Neural progenitor cell (in vitro differentiated cells): ENCODE measurements at places on chromosomes 1 and 21. TPM values are rescaled to one million over a fixed set of nuclear protein-coding genes. Genes with fewer than 3 reads are reported as not detected.

DNA sequence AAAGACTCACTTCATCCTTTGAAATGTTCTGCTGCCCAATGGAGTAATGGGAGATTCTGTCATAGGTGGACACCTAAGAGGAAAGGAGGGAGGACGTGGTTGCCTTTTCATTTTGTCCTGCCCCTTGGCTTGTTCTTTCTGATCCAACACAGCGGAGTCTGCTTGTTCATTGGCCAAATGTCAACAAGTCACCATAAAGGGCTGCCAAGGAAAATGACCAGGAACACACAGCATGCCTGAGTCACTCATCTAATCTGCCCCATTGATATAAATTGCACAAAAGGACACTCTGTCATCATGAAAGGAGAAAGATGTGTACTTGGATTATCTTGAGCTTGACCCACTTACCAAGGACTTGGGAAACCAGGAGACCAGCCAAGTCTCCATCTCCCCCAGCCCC lies 422.9 kb downstream of the SETD4 start:
- DNase-seq = no peak

DNA sequence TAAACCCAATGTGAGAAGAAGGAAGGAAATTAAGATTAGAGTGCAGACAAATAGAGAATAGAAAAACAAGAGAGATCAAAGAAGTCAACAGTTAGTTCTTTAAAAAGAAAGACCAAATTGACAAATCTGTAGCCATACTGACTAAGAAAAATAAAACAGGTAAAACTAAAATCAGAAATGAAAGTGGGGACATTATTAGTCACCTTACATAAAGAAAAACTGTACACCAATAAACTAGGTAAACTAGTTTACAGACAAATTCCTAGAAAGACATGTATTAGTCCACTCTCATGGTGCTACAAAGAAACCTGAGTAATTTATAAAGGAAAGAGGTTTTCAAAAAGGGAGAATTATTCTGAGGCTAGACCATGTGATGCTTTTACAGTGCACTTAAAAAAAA lies 22.3 kb downstream of the BLZF1 start:
- no peak for DNase-seq

DNA sequence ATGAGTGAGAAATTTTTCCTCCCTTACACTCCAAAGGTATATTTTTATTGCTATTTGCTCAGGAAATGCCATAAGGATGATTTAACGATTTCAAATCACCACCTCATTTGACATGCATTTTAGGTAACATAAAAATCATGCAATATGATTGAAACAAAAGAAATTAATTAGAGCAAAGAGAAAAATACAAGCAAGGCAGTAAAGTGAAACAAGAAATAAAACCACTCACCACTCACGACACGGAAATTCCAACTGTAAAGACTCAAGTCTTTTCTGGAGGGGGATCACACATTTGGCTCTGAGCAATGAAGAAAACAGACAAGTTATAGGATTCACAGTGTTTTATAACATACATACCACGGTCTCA lies 86.8 kb upstream of the ARHGAP29 start:
- DNase-seq = no peak

DNA sequence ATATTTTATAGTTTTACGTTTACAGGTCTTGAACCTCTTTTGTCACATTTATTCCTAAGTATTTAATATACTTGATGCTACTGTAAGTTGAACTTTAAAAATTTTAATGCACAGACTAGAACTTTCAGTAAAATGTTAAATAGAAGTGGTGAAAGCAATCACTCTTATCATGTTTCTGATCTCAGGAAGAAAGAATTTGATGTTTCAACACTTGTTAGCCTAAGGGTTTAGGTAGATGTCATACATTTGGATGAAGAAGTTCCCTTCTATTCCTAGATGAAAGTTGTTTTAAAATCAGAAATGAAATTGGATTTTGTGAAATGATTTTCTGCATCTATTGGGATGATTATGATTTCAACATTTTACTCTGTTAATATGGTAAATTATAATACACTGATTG lies 63.6 kb upstream of the TTLL7 start:
- no peak for DNase-seq

- DNase-seq = peak; percentile 9
Measured at GRCh38 chr1:90732136-90732535, 15.0 kb upstream of the BARHL2 start.

KCNJ15 gene
- total RNA-seq = not detected in 2 replicates

- DNase-seq = no peak
Measured at GRCh38 chr1:167202049-167202448, 18.6 kb upstream of the POU2F1 start.

HSD3B2 gene
- not detected in 2 replicates for total RNA-seq
